ENCODE measurements at places on chromosomes 5 and 9.

DNA sequence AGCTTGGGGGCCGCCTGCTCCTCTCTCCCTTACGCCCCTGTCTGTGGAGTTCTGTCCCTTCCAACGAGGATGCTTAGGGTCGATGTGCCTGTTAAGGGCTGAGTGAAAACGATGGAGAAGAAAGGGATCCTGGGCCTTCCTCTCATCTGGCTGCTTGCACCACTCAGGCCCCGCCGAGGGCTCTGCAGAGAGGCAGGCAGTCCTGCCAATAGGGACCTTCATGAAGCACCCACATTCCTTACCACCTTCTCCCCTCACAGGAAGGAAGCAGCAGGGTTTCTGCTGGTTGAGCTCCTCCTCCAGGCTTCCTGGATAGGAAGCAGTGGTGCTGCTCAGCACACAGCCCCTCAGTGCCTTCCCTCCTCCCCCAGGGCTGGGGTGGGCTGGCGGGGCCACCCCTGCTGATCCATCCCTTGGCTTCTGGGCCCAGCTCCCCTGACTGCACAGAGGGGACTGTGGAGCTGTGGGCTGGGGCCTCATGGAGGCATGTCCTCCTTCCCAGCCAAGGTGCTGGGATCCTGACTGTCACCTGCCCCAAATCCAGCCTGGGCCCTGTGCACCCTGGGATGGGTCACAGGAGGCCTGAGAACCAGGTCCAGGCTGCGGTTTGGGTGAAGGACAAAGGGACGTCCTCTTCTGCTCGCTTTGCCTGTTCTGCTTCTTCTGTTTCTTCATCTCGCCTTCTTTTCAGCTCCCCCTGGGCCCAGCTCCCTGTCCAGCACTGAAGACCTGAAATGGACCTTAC lies 50.5 kb downstream of the AHRR start:
- H3K27ac ChIP-seq: peak overlapping the region; percentile 86
- peaks cover 16% of the 10 kb centered on the region for H3K36me3 ChIP-seq
- peaks cover 71% of the 10 kb centered on the region for H3K4me1 ChIP-seq
- H3K27me3 ChIP-seq: peaks cover 6% of the 10 kb centered on the region
- peak overlapping the region; percentile 36 for H3K4me3 ChIP-seq

DNA sequence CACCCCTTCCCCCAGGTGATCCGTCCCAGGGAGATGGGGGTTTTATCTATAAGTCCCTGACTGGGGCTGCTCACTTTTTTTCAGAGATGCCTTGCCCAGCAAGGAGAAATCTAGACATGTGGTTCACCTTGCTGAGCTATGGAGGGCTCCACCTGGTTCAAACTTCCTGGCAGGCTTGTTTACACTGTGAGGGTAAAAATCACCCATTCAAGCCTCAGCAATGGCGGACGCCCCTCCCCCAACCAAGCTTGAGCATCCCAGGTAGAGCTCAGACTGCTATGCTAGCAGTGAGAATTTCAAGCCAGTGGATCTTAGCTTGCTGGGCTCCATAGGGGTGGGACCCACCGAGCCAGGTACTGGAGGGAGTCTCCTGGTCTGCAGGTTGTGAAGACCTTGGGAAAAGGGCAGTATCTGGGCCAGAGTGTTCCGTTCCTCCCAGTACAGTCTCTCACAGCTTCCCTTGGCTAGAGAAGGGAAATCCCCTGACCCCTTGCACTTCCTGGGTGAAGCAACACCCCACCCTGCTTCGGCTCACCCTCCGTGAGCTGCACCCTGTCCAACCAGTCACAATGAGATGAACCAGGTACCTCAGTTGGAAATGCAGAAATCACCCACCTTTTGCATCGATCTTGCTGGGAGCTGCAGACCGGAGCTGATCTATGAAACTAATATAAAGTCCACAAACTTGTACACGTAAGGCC lies 231.7 kb downstream of the CTNND2 start:
- no peak overlapping the region for H3K4me3 ChIP-seq
- no peaks in the 10 kb centered on the region for H3K36me3 ChIP-seq
- H3K27ac ChIP-seq: no peak overlapping the region
- H3K4me1 ChIP-seq: no peaks in the 10 kb centered on the region

DNA sequence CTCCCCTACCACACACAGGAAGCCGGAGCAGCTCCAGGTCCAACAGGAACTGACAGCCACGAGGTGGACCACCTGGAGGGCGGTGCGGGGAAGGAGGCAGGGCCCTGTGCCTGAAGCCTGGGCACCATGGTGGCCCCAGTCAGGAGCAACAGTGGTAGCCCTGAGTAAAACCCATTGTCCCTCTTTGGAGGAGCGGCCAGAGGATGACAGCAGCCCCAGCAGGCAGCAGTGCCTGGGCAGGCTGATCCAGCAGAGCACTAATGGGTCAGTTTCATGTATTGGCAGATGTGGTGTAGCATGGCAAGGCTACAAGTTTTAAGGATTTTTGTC lies 47.7 kb upstream of the GARNL3 start:
- H3K27ac ChIP-seq: no peak overlapping the region
- peaks cover under 1% of the 10 kb centered on the region for H3K4me1 ChIP-seq
- H3K4me3 ChIP-seq: no peak overlapping the region
- peaks cover 3% of the 10 kb centered on the region for H3K27me3 ChIP-seq
- no peaks in the 10 kb centered on the region for H3K36me3 ChIP-seq

- DNase-seq: no peak
- no peaks in the 10 kb centered on the region for H3K27me3 ChIP-seq
- peaks cover 4% of the 10 kb centered on the region for H3K4me1 ChIP-seq
- H3K36me3 ChIP-seq: no peaks in the 10 kb centered on the region
- no peak overlapping the region for H3K27ac ChIP-seq
Observed at GRCh38 chr5:99019812-99020697, 91.2 kb upstream of the CHD1 start.

GRCh38 chr5:124730381-124730780 lies 16.1 kb downstream of the ZNF608 start:
- DNase-seq: no peak
- H3K27me3 ChIP-seq: peaks cover 14% of the 10 kb centered on the region
- no peak overlapping the region for H3K27ac ChIP-seq

GRCh38 chr5:141734501-141735229 lies 52.6 kb upstream of the ARAP3 start:
- H3K27me3 ChIP-seq: peaks cover 18% of the 10 kb centered on the region
- H3K27ac ChIP-seq: no peak overlapping the region
- H3K4me3 ChIP-seq: no peak overlapping the region
- no peaks in the 10 kb centered on the region for H3K36me3 ChIP-seq
- peak; percentile 38 for DNase-seq

GRCh38 chr5:124494540-124495116 lies 251.8 kb downstream of the ZNF608 start:
- H3K4me3 ChIP-seq: no peak overlapping the region
- H3K4me1 ChIP-seq: no peaks in the 10 kb centered on the region
- H3K27me3 ChIP-seq: no peaks in the 10 kb centered on the region
- DNase-seq: no peak

- H3K4me3 ChIP-seq: no peak overlapping the region
- no peak overlapping the region for H3K27ac ChIP-seq
- no peaks in the 10 kb centered on the region for H3K27me3 ChIP-seq
- no peaks in the 10 kb centered on the region for H3K4me1 ChIP-seq
Observed at GRCh38 chr5:138972836-138973235, 97.7 kb upstream of the LRRTM2 start.

DNA sequence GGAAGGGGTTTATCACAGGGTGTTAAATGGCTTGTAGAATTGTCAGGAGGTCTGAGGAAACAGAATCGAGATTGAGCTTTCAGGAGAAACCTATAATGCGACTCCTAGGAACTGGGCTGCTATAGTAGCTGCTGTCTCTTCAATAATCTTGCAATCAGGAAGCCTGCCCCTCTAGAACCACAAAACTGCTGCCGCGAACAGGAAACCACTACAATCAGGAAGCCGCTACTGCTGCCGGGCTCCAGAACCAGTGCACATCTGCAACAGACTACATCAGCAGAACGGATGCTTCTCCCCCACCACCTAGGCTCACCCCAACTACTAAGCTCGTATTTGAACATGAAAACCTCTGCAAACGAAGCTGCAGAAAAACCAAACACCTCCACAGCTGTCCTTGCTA lies 31.6 kb downstream of the TNFSF8 start:
- DNase-seq: peak; percentile 65
- no peaks in the 10 kb centered on the region for H3K27me3 ChIP-seq
- no peak overlapping the region for H3K27ac ChIP-seq

- H3K36me3 ChIP-seq: no peaks in the 10 kb centered on the region
- H3K27ac ChIP-seq: no peak overlapping the region
- H3K4me3 ChIP-seq: no peak overlapping the region
Observed at GRCh38 chr5:58204966-58205365, 254.9 kb downstream of the PLK2 start.

DNA sequence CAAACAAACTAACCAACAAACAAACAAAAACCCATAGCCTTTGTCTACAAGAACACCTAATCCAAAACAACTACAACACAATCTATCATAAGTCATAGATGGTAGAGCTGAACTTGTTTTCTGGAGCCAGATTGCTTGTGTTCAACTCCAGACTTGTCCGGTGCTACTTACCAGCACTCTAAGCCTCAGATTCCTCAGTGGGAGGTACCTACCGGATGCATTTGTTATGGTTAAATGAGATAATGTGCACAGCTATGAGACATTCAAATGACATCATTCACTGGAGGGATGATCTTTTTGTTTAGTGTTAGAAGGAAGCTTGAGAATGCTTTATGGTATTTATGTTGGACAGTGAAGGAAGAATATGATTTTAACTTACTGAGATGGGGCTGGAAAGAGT lies 592.9 kb upstream of the C9orf72 start:
- H3K36me3 ChIP-seq: no peaks in the 10 kb centered on the region
- no peak overlapping the region for H3K27ac ChIP-seq
- H3K4me3 ChIP-seq: no peak overlapping the region
- no peaks in the 10 kb centered on the region for H3K27me3 ChIP-seq

GRCh38 chr5:169745441-169746146 lies 108.5 kb downstream of the DOCK2 start:
- peaks cover 10% of the 10 kb centered on the region for H3K4me1 ChIP-seq
- no peak for DNase-seq
- H3K4me3 ChIP-seq: no peak overlapping the region
- peaks cover 67% of the 10 kb centered on the region for H3K36me3 ChIP-seq
- no peaks in the 10 kb centered on the region for H3K27me3 ChIP-seq
- H3K27ac ChIP-seq: peak overlapping the region; percentile 36

GRCh38 chr5:74064225-74064624 lies 438.2 kb downstream of the ARHGEF28 start:
- H3K4me1 ChIP-seq: peaks cover 6% of the 10 kb centered on the region
- DNase-seq: no peak
- H3K4me3 ChIP-seq: no peak overlapping the region
- no peaks in the 10 kb centered on the region for H3K36me3 ChIP-seq
- H3K27ac ChIP-seq: no peak overlapping the region

DNA sequence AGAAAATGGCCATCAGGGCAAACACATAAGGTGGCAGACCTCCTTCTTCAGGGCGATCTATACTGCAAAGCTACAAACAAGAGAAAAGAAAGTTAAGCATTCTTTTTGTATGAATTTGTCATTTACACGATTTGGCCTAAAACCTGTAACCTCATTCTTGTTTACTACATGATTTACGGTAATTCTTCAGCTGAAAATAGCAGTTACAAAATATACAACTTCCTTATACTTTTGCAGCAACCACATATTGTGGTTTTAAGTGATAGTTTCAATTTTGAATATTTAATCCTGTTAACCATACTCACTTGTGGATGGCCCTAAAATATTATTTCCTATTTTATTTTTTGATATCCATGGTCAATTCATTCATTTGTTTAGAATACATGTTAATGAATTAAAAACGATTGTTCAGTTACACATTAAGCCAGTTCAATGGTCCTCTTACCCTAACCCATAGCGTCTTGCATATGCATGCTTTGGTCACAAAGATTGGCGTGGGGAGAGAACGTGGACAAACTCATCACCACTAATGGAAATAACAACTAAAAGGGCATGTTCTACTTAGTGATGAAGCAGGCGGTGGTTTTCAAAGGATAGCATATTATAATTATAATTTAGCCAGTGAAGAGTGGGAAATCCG lies 16.6 kb downstream of the TUT7 start:
- no peaks in the 10 kb centered on the region for H3K27me3 ChIP-seq
- H3K36me3 ChIP-seq: peaks cover 86% of the 10 kb centered on the region
- H3K27ac ChIP-seq: peak overlapping the region; percentile 40
- peak overlapping the region; percentile 71 for H3K4me3 ChIP-seq

GRCh38 chr9:9992936-9993335 lies 619.9 kb downstream of the PTPRD start:
- H3K36me3 ChIP-seq: no peaks in the 10 kb centered on the region
- H3K27ac ChIP-seq: no peak overlapping the region
- H3K27me3 ChIP-seq: no peaks in the 10 kb centered on the region
- no peaks in the 10 kb centered on the region for H3K4me1 ChIP-seq
- no peak for DNase-seq
- no peak overlapping the region for H3K4me3 ChIP-seq

DNA sequence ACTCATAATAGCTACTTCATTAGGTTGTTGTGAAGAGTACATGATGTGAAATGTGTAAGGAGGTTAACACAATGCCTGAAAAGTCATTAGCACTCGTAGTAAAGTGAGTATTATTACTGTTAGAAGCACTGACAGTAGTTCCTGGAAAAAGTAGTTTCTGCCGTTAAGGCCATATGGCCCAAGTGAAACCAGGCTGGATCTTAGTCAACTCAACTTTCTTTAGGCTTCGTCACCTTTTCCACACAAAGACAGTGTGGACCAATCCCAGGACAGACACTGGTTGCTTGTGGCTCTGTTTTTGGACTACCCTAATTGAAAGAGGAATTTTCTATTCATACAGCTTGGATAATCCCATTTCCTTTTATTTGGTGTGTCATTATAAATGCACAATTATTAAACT lies 29.4 kb upstream of the CKMT2 start:
- H3K27me3 ChIP-seq: no peaks in the 10 kb centered on the region
- H3K27ac ChIP-seq: no peak overlapping the region
- no peak for DNase-seq
- H3K36me3 ChIP-seq: no peaks in the 10 kb centered on the region

DNA sequence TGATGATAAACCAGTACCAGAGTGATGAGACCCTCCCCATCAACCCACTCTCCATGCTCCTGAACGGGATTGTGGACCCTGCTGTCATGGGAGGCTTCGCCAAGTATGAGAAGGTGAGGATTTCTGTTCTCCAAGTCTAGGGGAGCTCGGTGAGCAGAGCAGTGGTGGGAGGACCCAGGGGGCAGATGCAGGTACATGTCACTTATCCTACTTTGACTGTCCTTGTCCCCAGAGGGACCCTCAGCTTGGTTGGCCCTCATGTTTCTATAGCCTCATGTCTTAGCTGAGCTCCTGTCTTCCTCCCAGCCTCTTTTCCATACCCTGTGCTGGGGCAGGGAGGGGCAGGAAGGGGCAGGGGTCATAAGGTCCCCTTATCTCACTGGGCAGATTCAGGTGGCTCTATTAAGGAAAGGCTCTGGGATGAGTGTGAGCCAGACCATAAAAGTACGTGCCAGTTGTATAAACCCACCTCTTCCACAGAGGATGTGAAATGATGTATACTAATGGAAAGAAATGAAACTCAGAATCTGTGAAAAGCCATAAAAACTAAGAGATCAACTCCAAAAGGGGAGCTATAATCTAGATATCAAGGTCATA lies 38.0 kb upstream of the FOXI1 start:
- no peak overlapping the region for H3K27ac ChIP-seq
- H3K36me3 ChIP-seq: peaks cover 70% of the 10 kb centered on the region
- no peak overlapping the region for H3K4me3 ChIP-seq
- H3K27me3 ChIP-seq: no peaks in the 10 kb centered on the region

Measured in activated naive CD8-positive, alpha-beta T cell treated with anti-CD3 and anti-CD28 coated beads, Interleukin-2, amount 50 U/mL, for 24 hours (primary cell).